H9 (cell line): ENCODE measurements at places on chromosomes 7 and 10.

DNA sequence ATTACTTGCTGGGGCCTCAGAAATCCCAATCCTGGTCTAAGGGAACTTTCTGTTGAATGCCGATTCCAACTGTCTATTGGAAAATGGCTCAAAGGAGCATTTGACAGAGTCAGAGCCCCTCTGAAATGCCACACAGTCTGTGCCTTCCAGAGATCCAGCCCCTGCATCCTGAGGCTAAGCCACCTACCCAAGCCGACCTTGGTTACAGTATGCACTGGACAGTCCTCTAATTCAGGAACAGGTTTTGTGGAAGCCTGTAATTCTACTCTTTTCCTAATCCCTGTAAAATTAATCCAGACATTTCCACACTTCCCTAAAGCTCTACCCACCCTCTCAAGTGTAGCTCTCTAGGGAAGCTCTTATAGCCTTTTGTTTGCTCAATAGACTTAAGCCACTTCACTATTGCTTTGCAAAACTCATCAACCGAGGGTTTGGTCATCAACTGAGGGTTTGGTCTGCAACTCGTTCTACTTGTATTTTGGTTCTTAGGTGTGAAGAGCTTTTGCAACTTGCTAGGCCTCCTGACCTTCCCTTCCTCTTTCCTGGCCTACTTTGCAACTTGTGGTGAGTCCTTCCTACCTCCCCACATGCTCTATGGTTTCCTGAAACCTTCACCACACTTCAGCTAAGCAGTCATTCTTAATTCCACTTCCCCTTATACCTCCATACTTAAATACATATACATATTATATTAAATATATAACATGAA lies 364.8 kb downstream of the SFMBT2 start:
- no peak overlapping the region for H3K27ac ChIP-seq
- no peaks in the 10 kb centered on the region for H3K4me1 ChIP-seq
- no peaks in the 10 kb centered on the region; the same call in 1 of the 2 replicates for H3K36me3 ChIP-seq
- H3K4me3 ChIP-seq = no peak overlapping the region
- no peak for DNase-seq
- no peaks in the 10 kb centered on the region for H3K27me3 ChIP-seq

DNA sequence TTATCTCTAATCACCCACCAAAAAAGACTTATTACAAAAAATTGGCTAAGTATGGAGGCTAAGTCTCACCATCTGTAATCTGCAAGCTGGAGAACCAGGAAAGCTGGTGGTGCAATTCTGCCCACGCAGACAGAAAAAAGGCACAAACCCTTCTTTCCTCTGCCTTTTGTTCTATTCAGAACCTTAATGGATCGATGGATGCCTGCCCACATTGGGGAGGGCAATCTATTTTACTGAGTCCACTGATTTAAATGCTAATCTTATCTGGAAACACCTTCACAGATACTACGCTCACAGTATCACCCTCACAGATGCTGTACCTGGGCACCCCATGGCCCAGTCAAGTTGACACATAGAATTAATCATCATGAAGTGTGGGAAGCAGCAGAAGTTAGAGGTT lies 10.2 kb downstream of the IGFBP3 start:
- H3K27ac ChIP-seq = no peak overlapping the region
- H3K36me3 ChIP-seq = 0 out of 2 replicates have a peak, but pooled peaks cover 2% of the 10 kb centered on the region
- no peak for DNase-seq
- no peaks in the 10 kb centered on the region for H3K4me1 ChIP-seq
- no peak overlapping the region for H3K4me3 ChIP-seq

DNA sequence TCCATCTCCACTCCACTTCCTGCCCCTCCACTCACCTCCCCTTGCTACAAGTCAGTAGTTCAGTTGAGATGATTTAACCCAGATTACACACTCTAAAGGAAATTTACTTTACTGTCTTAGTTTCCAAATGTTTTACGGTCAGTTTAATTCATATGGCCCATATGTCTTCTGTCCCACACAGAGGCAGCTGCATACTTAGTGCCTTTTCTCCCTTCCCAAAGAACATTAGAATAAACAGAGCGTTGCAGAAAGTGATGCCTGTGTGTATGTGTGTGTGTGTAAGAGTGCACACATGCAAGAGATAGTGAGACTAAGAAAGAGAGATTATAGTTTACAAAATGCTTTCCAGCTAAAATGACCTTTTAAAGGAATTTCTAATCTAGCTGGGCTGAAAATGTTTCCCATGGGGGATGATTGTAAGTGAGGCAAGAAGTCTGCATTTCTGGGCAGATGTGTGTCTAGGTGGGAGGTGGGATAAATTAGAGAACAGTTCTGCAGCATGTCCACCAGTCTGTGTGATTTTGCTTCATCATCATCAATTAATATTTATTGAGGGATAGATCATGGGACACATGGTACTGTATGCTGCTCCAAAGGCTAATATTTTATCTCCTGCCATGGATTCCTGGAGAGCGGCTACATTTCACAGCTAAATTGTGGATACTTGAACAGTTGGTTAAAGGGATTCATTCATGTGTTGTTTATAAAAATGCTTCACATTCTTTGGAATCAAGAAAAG lies 81.5 kb downstream of the NXPH1 start:
- H3K4me1 ChIP-seq = no peaks in the 10 kb centered on the region
- H3K4me3 ChIP-seq = no peak overlapping the region
- no peaks in the 10 kb centered on the region for H3K27me3 ChIP-seq
- H3K27ac ChIP-seq = no peak overlapping the region
- H3K36me3 ChIP-seq = no peaks in the 10 kb centered on the region

- H3K27ac ChIP-seq = no peak overlapping the region
- H3K36me3 ChIP-seq = no peaks in the 10 kb centered on the region
- no peaks in the 10 kb centered on the region for H3K27me3 ChIP-seq
- H3K4me1 ChIP-seq = peaks cover 2% of the 10 kb centered on the region; the same call in 1 of the 2 replicates
- no peak overlapping the region for H3K4me3 ChIP-seq
Measured at GRCh38 chr7:35983626-35984025, 169.4 kb upstream of the EEPD1 start.

DNA sequence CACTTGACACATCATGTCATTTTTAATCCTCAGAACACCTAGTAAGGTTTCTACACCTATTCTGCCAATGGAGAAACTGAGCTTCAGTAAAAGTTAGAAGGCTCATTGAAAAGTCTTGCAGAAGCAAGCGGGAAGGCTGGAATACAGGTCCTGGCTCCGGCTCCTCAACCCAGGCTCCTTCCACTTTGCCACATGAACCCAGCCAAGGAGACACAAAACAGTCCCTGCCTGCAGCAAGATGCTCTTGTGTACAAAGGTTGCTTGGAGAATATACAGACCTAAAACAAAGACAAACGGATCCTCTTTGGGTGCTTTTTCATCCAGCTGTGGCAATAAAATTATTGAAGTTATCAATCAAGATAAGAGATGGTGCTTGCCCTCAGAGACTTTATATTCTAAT lies 106.8 kb downstream of the SORBS1 start:
- no peak overlapping the region for H3K27ac ChIP-seq
- no peaks in the 10 kb centered on the region for H3K27me3 ChIP-seq
- H3K4me1 ChIP-seq = no peaks in the 10 kb centered on the region; the same call in 1 of the 2 replicates
- DNase-seq = no peak
- no peak overlapping the region for H3K4me3 ChIP-seq

- DNase-seq = no peak
- no peaks in the 10 kb centered on the region for H3K27me3 ChIP-seq
- peaks cover 3% of the 10 kb centered on the region; the same call in 1 of the 2 replicates for H3K36me3 ChIP-seq
- H3K4me3 ChIP-seq = no peak overlapping the region
Measured at GRCh38 chr10:129760416-129760815, 203.7 kb downstream of the EBF3 start.

GRCh38 chr7:2567679-2568278 lies 9.0 kb downstream of the IQCE start:
- H3K4me1 ChIP-seq = no peaks in the 10 kb centered on the region
- H3K27me3 ChIP-seq = no peaks in the 10 kb centered on the region

GRCh38 chr10:6269432-6269831 lies 66.7 kb downstream of the PFKFB3 start:
- DNase-seq = no peak
- H3K4me1 ChIP-seq = no peaks in the 10 kb centered on the region
- no peak overlapping the region for H3K27ac ChIP-seq

- no peaks in the 10 kb centered on the region; the same call in 1 of the 2 replicates for H3K4me1 ChIP-seq
- H3K4me3 ChIP-seq = peak overlapping the region; percentile 82
- no peaks in the 10 kb centered on the region for H3K27me3 ChIP-seq
- DNase-seq = peak; percentile 90
- no peak overlapping the region for H3K27ac ChIP-seq
- no peaks in the 10 kb centered on the region; the same call in 1 of the 3 replicates for H3K36me3 ChIP-seq
Measured at GRCh38 chr7:149690688-149691446, 82.5 kb downstream of the ZNF467 start.
